Natural killer cell treated with Interleukin-12 subunit alpha and Interleukin-12 subunit beta and Interleukin-15 and Interleukin-18, amount 100 ng/mL, for 72 hours (primary cell): ENCODE measurements at places on chromosomes 1 and 21. TPM values are rescaled to one million over a fixed set of nuclear protein-coding genes. Genes with fewer than 3 reads are reported as not detected.
A peak's percentile ranks its signal among the peaks of the same experiment; 100 is the strongest.

The SYT14 gene
- total RNA-seq, result not detected

DNA sequence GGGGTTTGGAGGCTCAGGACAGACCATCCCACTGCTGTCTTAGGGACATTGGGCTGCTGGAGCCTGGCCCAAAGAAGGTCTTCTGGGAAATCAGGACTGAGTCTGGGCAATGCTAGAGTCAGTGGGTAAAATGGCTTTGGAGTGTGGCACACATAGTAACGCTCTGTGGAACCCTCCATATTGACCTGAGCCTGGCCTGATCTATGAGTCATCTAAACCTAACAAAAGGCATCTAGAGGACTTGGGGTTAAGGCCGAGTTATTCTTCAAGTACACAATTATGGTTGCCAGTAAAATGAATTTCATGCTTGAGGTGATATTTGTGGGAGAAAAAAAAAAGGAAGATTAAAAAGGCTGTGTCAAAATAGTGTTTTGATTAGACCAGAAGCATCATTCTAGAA lies 77.7 kb downstream of the ST6GALNAC5 start:
- no peak for DNase-seq
- H3K4me1 ChIP-seq, result no peaks in the 10 kb centered on the region
- H3K36me3 ChIP-seq, result no peaks in the 10 kb centered on the region

The KCTD3 gene
- total RNA-seq, result 5.6 TPM

The OR2T10 gene
- total RNA-seq, result not detected

DNA sequence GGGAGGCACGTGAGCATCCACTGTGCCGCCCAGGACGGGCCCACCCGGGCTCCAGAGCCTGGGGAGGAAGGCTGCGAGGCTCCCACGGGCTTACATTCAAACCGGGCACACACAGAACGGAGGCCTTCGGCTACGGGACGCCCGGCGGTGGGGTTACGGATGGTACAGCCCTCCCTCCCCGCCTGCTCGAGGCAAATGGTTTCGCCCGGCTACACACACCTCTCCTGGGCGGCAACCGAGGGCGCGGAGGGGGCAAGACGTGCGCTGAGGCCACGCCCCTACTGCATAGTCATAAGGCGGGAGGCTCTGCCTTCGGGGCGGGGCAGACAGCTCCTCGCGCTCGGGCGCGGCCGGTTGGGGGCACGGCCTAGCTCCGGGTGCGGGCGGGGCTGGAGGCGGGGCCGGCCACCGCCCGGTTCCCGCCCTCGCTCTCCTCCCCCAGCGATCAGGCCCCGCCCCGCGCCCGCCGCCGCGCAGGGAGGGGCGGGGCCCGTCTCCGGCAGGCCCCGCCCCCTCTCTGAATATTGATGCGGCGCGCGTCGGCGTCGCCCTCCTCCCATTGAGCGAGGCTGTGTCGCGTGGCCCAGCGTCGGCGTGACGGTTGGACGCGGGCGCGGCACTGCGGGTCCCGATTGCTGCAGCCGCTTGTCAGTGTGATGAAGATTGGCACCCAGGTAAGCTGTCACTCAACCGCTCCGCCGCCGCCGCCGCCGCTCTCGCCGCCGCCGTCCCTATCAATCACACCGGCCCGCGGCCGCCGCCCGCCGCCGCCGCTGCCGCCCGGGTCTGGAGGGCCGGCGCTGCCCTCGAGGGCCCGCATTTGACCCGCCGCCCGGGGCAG lies at the start of gene PKNOX1:
TSS of gene PKNOX1 (plus strand) at position 572 of the 841 bp plus-strand sequence. CDS start 29,820 bp downstream, outside the sequence.
- peak within 1 kb of the TSS; percentile 86 for H3K4me3 ChIP-seq
- H3K27ac ChIP-seq, result peak within 1 kb of the TSS; percentile 90
- H3K36me3 ChIP-seq, result peaks cover 4% of the 10 kb centered on the region
- H3K4me1 ChIP-seq, result peaks cover 25% of the 10 kb centered on the region
- H3K27me3 ChIP-seq, result no peaks in the 10 kb centered on the region

The LIN28A gene
- not detected for total RNA-seq

The FMOD gene
- not detected for total RNA-seq
